ENCODE measurements at places on chromosomes 3 and 15.

DNA sequence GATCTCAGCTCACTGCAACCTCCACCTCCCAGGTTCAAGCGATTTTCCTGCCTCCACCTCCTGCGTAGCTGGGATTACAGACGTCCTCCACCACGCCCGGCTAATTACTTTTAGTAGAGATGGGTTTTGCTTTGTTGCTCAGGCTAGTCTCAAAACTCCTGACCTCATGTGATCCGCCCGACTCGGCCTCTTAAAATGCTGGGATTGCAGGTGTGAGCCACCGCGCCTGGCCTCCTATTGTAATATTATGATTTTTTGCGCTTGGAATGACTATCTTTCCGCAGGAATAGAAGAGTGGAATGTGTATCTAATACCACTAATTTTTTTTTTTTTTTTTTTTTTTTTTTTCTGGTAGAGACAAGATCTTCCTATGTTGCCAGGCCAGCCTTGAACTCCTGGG lies 1.8 kb downstream of the ARL8B start:
- DNase-seq = no peak

DNA sequence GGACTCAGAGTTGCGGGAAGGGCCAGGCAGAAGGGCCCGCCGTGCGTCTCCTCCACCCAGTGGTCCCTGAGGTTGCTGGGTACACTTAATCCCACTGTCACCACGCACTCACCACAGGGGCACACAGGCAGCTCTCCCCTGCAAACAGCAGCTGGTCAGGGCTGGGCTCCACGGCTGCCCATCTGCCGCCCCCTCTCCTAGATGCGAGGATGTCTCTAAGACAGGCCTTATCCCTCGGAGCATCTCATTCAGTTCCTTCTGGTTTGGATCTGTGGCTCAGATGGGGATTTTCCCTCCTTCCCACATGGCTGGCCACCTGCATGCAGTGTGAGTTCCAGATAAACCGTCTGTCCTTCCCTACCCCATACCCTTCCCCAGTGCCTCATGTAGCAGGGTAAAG lies 26.3 kb downstream of the MRPS11 start:
- no peak for DNase-seq

- no peak for DNase-seq
These were observed 628.4 kb upstream of the ALCAM start for GRCh38 chr3:104738271-104738670.

DNA sequence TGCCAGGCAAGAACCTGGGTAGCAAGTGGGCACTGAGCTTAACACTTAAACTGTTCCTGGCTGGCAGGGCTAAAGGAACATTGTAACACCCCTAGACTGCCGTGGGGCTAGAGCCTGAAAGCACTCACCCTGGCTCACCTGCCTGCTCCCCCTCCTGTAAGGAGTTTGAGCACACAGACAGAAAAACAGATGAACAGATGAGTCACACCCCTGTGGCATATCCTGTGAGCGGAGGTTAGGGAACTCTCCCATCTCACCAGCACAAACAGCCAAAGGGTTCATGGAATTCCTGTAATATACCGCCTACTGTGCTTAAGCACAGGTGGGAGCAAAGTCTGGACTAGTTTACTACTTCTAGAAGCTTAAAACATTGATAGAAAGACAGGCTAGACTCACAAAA lies 300.1 kb downstream of the ROBO1 start:
- DNase-seq = no peak

DNA sequence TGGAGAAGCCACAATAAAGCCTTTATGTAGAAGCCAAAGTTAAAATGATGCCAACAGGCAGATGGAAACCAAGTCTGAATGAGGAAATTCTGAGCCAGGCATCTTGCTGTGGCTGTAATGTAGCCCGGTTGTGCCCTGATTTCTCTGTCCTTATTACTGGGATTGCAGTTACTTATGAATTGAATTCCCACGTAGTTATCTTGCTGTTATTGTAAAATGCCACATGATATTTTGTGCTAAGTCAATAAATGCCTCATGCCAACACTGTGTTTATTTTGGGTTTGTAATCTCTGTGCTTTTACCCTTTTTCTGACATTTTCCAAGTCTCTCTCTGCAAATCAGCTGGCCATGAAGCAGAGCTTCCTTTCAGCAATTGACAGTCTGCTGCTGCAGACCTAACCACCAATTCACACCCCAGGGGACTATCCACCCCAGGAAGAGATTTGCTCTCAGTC lies 486.1 kb upstream of the GOLIM4 start:
- DNase-seq = no peak

- no peak for DNase-seq
These were observed 100.8 kb upstream of the TNFAIP8L3 start for GRCh38 chr15:51195459-51195858.

DNA sequence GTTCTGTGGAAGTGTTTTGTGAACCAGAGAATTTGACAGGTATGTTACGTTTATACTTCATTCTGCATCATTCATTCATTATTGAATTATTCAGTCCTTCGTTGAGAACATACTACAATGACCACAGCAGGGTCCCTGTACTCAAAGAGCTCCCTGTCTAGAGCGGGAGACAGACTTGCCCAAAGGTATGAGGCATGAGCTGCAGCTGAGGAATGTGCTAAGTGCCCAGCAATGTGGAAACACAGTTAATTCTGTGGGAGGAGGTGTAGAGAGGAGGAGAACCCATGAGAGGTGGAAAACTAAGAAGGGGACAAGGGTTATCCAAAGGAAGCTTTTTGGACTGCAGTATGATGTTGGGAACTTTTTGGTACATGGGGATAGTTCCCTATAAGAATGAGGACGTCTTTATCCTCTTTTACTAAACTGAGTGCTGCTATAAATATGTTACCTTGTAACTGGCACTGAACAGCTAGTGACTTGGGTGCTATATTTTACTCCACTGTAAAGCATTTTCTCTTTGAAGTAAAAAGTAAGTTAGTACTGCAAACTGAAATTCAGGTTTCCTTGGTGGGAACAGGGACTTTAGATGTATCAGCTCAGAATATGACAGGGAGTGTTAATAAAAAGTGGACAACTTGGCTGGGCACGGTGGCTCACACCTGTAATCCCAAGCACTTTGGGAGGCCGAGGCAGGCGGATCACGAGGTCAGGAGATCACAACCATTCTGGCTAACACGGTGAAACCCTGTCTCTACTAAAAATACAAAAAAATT lies 5.7 kb downstream of the SMAD3 start:
- DNase-seq = no peak

DNA sequence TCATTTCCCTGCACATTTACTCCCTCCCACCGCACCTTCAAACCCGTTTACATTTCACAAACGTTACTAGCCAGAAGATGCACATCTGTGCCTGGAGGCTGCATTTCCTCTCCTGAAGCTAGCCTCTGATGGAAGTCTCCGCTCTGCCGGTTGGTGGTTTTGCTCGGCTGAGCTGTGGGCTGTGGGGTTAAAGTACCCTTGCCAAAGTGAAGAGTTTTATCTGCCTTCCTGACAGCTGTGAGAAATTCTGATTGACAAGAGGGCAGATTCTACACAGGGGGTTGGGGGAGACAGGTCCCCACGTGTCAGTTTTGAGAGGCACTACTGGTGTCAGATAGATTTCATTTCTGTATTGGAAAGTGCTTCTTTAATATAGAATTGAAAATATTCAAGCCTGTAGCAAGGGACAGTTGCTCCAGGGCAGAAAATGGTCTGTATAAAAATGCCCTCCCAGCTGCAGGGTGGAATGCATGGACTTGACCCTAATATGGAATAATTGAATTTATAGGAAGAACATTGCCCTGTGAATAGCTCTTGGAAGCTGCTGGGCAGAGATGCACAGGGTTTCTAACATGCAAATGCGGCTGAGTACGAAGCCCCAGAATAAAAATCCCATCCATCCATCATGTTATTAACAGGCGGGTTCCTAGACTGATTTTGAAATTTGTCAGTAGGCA lies 201.1 kb upstream of the RGMA start:
- DNase-seq = no peak

GRCh38 chr3:128112357-128112968 lies 11.1 kb downstream of the RUVBL1 start:
- DNase-seq = no peak
